ENCODE measurements at places on chromosomes 7 and 10.

- no peak for DNase-seq
Observed at GRCh38 chr7:46488607-46489006, 567.5 kb upstream of the IGFBP3 start.

DNA sequence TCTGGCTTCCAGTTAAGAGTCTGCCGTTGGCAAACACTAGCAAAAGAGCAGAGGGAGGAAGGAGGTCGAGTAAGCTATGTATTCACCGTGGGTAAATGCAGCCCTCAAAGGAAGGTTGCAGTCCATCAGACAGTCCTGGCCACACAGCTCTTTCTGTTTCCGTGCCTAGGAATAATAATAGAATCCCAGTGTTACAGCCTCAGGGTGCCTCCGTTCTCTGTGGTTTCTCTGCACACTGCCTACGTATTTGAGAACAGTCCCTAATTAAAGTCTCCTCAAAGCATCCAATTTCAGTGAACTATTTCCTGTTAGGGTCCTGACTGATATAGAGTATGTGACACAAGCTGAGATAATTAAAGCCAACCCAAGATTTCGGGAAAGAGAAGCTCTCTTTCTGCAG is 176.7 kb downstream of the GPAM start:
- no peak for DNase-seq

DNA sequence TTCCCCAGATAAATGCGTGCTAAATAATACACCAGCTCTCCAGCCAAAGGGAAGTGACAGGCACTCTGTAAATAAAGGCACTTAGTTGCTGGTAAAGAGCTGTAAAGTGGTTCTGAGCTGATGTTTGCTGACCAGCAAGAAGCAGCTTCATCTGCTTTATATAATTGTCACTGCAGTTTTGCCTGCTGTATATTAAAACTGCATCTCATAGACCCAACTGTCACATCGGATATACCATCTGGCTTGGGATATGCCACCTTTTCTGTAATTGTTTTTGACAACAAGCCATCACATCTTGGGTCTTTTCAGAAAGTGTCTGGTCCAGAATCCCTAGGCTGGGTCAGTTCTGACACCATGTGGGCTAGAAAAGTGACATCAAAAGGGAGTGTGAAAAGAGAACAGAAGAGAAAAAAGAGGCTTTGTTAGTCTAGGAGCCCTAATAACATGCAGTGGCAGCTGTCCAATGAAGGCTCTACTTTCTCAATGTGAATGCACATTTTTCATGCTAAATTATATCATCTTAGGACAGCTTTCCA is 697.6 kb downstream of the KCNMA1 start:
- no peak for DNase-seq

GRCh38 chr10:8054494-8055407 is at the start of gene GATA3:
GATA3 (plus strand) TSS chr10:8054688; CDS start chr10:8055656, 968 bp downstream.
- peak; percentile 64 for DNase-seq

DNA sequence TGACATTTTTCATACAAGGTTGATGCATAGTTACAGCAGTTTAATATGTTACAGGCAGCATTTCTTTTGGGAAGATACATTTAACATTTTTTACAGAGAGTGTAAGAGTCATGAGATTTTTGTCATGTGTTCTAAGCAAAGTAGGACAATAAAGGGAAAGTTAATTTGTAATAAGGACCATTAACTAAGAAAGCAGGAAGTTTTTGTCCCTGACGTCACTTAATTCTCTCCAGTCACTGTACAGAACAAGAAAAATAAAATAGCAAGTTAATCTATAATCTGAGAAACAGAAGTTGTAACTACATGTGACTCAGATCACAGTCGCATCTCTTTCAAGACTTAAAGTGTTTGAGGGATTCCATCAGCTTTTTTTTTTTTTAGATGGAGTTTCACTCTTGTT is 49.5 kb upstream of the CAPZA2 start:
- DNase-seq, result no peak

- DNase-seq, result no peak
Observed at GRCh38 chr10:32330214-32330613, 16.7 kb downstream of the EPC1 start.

DNA sequence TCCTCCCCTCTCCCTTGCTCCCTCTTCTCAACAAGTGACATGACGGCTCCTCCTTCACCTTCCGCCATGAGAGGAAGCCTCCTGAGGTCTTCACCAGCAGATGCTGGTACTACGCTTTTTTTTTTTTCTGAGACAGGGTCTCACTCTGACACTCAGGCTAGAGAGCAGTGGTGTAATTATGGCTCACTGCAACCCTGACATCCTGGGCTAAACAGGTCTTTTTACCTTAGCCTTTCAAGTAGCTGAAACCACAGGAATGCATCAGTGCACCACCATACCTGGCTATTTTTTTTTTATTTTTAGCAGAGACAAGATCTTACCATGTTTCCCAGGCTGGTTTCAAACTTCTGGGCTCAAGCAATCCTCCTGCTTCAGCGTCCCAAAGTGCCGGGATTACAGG is 43.6 kb downstream of the MDH2 start:
- no peak for DNase-seq

DNA sequence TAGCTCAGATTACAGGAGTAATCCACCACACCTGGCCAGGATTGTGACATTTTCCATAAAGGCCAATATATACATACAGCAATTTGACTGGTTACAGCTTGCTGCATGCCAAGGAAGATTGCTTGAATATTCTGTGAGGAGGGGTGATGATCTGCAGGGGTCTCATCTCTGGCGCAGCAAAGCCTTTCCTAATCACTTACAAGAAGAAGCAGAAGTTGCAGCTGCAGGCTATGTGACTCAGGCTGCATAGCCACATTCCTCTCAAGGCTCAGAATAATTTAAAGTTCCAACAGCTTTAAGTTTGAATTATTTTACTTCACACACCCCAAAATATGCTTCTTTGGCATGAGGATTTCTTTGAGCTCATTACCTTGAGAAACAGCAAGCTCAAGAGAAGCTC is 11.4 kb upstream of the RASGEF1A start:
- no peak for DNase-seq

DNA sequence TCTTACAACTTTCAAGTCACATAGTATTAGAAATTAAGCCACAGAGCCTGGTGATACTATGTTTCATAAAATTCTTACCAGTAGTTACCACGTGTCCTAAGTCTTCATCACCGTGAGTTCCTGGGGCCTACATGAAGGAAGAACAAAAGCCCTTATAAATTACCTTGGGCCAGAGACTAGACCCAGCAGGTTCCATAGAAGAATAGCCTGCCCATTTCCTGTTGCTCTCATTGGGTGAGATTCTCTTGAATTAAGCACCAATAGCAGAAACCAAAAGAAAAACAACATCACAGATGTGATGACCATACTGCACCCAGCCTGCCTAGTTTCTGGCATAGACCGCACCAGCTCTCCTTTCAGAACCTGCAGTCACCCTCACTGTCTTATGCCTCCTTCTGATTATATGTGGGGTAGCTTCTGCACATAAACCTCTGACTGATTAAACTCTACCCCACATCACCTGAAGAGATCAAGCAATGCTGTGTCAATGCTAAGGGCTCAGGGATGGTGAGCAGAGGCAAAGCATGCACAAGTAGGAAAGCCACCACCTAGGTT is 18.0 kb upstream of the SEM1 start:
- DNase-seq, result no peak

DNA sequence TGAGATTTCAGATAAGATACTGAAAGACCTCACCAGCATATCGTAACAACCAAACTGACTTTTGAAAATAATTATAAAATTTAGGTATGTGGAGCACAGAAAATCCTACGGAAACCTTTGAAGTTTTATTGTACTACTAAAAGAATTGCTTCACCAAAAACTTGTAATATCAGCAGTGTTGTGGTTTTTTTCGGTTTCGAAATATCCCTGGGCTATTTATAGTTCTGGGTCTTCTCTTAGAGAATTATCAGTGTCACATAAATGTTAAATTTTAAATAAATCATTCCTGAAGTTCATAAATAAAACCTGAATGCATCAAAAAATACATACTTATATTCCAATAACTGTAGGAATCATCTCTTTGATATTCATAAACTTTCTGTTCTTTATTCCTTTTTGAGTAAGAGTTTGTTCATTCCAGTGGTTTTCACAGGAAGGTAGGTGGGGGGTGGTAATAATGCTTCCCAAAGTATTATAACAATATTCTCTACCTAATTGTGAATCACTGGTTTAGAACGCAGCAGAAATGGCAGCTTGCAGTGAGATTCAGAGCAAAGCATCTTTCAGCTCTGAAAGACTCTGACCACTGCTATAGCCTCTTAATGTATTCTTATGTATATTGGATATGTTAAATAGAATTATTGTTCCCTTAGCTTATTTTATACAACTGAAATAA is 60.2 kb downstream of the ZNF277 start:
- DNase-seq, result no peak

DNA sequence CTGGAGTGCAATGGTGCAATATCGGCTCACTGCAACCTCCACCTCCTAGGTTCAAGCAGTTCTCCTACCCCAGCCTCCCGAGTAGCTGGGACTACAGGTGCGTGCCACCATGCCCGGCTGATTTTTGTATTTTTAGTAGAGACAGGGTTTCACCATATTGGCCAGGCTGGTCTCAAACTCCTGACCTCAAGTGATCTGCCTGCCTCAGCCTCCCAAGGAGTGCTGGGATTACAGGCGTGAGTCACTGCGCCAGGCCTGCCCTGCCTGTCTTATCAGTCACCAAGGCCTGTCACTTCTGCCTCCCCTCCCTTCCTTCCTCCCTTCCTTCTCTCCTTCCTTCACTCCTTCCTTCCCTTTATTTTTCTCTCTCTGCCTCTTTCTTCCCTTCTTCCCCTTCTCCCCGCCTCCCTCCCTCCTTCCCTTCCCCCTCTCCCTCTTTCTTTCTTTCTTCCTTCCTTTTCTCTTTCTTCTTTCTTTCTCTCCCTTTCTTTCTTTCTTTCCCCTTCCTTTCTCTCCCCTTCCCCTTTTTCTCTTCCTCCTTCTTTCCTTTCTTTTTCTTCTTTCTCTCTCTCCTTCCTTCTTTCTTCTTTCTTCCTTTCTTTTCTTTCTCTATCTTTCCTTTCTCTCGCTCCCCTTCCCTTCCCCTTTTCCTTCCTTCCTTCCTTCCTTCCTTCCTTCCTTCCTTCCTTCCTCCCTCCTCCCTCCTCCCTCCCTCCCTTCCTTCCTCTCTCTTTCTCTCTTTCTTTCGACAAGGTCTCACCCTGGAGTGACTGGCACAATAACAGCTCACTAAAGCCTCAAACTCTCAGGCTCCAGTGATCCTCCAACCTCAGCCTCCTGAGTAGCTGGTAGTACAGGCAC is 3.1 kb upstream of the ST7 start:
- no peak for DNase-seq
